Lung (tissue), 17 donors: ENCODE measurements at places on chromosomes 3 and 15. TPM values are rescaled to one million over a fixed set of nuclear protein-coding genes. Genes with fewer than 3 reads are reported as not detected.

GRCh38 chr3:156396851-156397250 is 158.1 kb downstream of the SSR3 start:
- no peaks in the 10 kb centered on the region for H3K27me3 ChIP-seq
- no peak for DNase-seq
- no peaks in the 10 kb centered on the region for H3K36me3 ChIP-seq
- H3K4me1 ChIP-seq, result no peaks in the 10 kb centered on the region

- H3K27me3 ChIP-seq, result no peaks in the 10 kb centered on the region
- no peaks in the 10 kb centered on the region for H3K4me1 ChIP-seq
- no peaks in the 10 kb centered on the region for H3K36me3 ChIP-seq
- DNase-seq, result no peak
- no peak overlapping the region for H3K4me3 ChIP-seq
- no peak overlapping the region for H3K27ac ChIP-seq
These were observed 12.1 kb upstream of the RAD18 start for GRCh38 chr3:8975081-8976020.

DNA sequence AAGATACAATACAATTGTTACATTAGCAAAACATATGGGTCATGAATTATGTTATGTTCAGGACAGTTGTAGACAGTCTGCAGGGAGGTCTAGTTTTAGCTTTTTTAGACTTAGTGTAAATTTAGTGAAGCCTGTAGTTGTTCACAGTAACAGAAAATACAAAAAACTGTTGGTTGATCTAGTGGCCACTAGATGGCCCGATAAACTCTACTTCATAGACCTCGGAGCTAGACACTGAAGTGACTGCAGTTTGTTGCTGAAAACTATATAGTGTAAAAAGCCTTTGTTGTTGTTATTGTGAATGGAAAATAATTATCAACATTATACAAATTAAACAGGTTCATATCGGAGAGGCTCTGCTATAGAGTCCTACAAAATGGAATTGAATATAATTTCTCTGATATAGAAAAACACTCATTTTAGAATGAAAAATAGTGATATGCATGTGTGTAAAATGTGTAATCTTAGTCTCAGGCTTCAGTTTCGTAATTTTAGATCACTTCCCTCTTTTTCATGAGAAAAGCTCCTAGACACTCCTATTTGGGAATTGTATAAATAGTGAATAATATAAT is 18.3 kb downstream of the MAGEL2 start:
- H3K4me3 ChIP-seq, result no peak overlapping the region
- no peak for DNase-seq
- no peak overlapping the region for H3K27ac ChIP-seq
- H3K27me3 ChIP-seq, result no peaks in the 10 kb centered on the region
- no peaks in the 10 kb centered on the region for H3K4me1 ChIP-seq

DNA sequence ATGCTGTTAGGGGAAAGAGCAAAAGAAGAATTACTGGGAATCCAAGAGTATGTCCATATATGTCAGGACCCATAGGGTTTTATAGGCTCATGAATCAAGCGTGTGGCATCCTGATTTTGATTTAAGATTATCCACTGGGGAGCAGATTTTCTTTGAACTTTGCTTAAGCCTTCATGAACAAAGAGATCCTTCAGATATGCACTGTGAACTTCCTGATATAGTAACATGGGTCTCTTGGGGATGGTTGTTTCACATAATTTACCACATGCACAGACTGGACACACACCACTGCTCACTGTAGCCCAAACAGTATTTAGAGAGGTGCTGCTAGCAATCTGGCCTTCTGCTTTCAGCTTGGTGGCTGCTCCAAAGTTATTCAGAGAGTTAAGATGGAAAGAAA is 200.9 kb upstream of the ZPLD1 start:
- no peaks in the 10 kb centered on the region for H3K36me3 ChIP-seq
- H3K27ac ChIP-seq, result no peak overlapping the region
- DNase-seq, result no peak

- H3K27ac ChIP-seq, result no peak overlapping the region
- H3K4me1 ChIP-seq, result no peaks in the 10 kb centered on the region
- no peaks in the 10 kb centered on the region for H3K27me3 ChIP-seq
These were observed 305.6 kb upstream of the STT3B start for GRCh38 chr3:31227131-31227562.

- H3K4me1 ChIP-seq, result no peaks in the 10 kb centered on the region
- H3K36me3 ChIP-seq, result no peaks in the 10 kb centered on the region
- no peak for DNase-seq
- H3K4me3 ChIP-seq, result no peak overlapping the region
- H3K27me3 ChIP-seq, result no peaks in the 10 kb centered on the region
These were observed 20.3 kb upstream of the SUSD5 start for GRCh38 chr3:33238923-33239322.

GRCh38 chr3:123278446-123278845 is 76.7 kb downstream of the SEC22A start:
- H3K4me3 ChIP-seq, result no peak overlapping the region
- H3K27me3 ChIP-seq, result no peaks in the 10 kb centered on the region
- DNase-seq, result no peak
- no peak overlapping the region for H3K27ac ChIP-seq
- H3K4me1 ChIP-seq, result no peaks in the 10 kb centered on the region

DNA sequence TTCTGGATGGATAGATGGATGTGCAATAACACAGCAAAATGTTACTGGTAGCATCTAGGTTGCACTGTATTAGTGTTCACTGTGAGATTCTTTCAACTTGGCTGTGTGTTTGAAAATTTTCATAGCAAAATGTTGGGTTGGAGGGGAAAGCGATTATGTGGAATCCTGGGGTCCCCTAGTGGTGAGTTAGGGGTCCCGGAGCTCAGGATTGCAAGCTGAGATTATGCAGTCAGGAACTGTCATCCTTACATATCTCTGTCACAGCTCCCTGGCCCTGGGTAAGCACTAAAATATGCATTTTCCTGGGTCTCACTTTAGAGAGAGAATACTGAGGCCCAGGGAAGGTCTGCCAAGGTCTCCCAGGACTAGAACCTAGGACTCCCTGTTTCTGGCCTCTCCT is 77.2 kb downstream of the CEMIP start:
- peak; percentile 65 for DNase-seq
- no peaks in the 10 kb centered on the region for H3K4me1 ChIP-seq
- no peaks in the 10 kb centered on the region for H3K27me3 ChIP-seq
- H3K36me3 ChIP-seq, result no peaks in the 10 kb centered on the region

GRCh38 chr3:67127254-67127653 is 129.1 kb downstream of the KBTBD8 start:
- no peak for DNase-seq
- H3K27me3 ChIP-seq, result no peaks in the 10 kb centered on the region
- H3K4me1 ChIP-seq, result no peaks in the 10 kb centered on the region
- no peak overlapping the region for H3K27ac ChIP-seq
- no peaks in the 10 kb centered on the region for H3K36me3 ChIP-seq

- H3K4me1 ChIP-seq, result no peaks in the 10 kb centered on the region
- no peak overlapping the region for H3K27ac ChIP-seq
- no peak for DNase-seq
- H3K36me3 ChIP-seq, result no peaks in the 10 kb centered on the region
- H3K27me3 ChIP-seq, result no peaks in the 10 kb centered on the region
These were observed 25.7 kb downstream of the ZNF35 start for GRCh38 chr3:44674211-44674610.

- no peak overlapping the region for H3K27ac ChIP-seq
- H3K4me3 ChIP-seq, result no peak overlapping the region
- no peak for DNase-seq
- H3K27me3 ChIP-seq, result no peaks in the 10 kb centered on the region
- peaks cover 7% of the 10 kb centered on the region for H3K4me1 ChIP-seq
- no peaks in the 10 kb centered on the region for H3K36me3 ChIP-seq
These were observed 223.8 kb upstream of the SATB1 start for GRCh38 chr3:18648868-18649462.

GRCh38 chr3:20104167-20104661 is 64.0 kb downstream of the KAT2B start:
- no peak overlapping the region for H3K27ac ChIP-seq
- no peak overlapping the region for H3K4me3 ChIP-seq

GRCh38 chr3:65939801-65940246 is 98.9 kb downstream of the MAGI1 start:
- H3K4me3 ChIP-seq, result no peak overlapping the region
- no peak overlapping the region for H3K27ac ChIP-seq
- no peaks in the 10 kb centered on the region for H3K27me3 ChIP-seq
- no peaks in the 10 kb centered on the region for H3K36me3 ChIP-seq
- peaks cover 9% of the 10 kb centered on the region for H3K4me1 ChIP-seq

GRCh38 chr3:166499636-166500035 is 662.4 kb upstream of the BCHE start:
- no peak for DNase-seq
- H3K36me3 ChIP-seq, result no peaks in the 10 kb centered on the region
- H3K4me1 ChIP-seq, result no peaks in the 10 kb centered on the region
- H3K27me3 ChIP-seq, result no peaks in the 10 kb centered on the region
- H3K4me3 ChIP-seq, result no peak overlapping the region

DNA sequence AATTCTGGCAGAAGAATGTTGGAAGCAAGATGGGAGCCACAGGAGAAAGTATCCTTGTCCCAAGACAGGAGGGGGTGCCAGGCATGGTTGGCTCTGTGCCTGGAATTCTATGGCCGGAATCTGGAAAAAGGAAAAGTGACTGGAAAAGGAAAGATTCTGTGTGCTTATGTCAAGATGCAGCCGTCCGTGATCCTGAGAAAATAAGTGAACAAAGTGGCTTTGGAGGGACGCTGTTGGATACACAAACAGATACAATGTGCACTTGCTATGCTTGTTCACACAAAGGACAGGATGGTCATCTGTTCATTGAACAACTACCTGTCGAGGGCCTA is 28.5 kb upstream of the MUC20 start:
- H3K27ac ChIP-seq, result no peak overlapping the region
- H3K4me3 ChIP-seq, result no peak overlapping the region
- DNase-seq, result no peak
- no peaks in the 10 kb centered on the region for H3K4me1 ChIP-seq
- no peaks in the 10 kb centered on the region for H3K27me3 ChIP-seq
- H3K36me3 ChIP-seq, result peaks cover 25% of the 10 kb centered on the region

GRCh38 chr3:61110576-61110975 is 140.7 kb downstream of the FHIT start:
- no peak overlapping the region for H3K4me3 ChIP-seq
- no peaks in the 10 kb centered on the region for H3K36me3 ChIP-seq
- no peaks in the 10 kb centered on the region for H3K27me3 ChIP-seq
- H3K4me1 ChIP-seq, result peaks cover 3% of the 10 kb centered on the region
- DNase-seq, result no peak

- H3K36me3 ChIP-seq, result no peaks in the 10 kb centered on the region
- no peak overlapping the region for H3K4me3 ChIP-seq
- no peak for DNase-seq
These were observed 142.8 kb downstream of the GOLIM4 start for GRCh38 chr3:167952969-167953368.

DNA sequence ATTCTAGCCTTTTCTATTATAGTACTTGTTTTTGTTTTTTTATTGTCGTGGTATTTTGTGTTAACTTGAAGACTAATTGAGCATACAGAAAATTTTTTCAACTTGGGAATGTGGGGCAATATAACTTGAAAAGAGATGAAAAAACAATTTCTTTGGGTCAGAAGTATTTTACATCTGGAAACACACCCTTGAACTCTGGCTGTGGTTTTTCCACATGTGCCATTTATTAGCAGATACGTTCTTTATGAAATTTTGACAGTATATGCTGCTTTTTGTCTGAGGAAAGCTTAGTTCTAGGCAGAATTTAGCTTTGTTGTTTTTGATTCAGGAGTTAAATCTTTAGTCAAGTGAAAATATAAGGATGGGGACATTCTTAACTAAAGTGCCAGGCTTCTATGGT is 44.7 kb downstream of the TCF12 start:
- no peaks in the 10 kb centered on the region for H3K27me3 ChIP-seq
- no peak overlapping the region for H3K4me3 ChIP-seq
- H3K27ac ChIP-seq, result no peak overlapping the region
- no peak for DNase-seq

GRCh38 chr15:37107071-37107743 is 6.9 kb upstream of the MEIS2 start:
- H3K36me3 ChIP-seq, result no peaks in the 10 kb centered on the region
- H3K4me1 ChIP-seq, result no peaks in the 10 kb centered on the region
- no peak for DNase-seq

DNA sequence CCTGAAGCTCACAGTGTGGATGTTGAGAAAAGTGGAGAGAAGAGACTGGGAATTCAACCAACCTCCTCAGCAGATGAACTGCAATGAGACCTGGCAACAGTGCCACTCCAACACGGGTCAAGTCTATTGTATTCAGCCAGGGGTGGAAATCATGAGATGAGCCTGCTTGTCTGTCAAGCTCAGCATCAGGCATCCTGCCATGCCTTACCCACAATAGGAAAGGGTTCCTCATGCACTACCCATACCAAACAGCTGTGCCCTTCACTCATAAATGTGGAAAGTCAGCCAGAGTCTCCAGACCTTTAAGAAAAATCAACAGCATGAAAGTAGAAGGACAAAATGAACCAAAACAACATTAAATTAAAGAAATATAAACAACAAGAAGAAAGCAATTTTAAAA is 542.1 kb downstream of the EPHB1 start:
- H3K4me1 ChIP-seq, result no peaks in the 10 kb centered on the region
- no peaks in the 10 kb centered on the region for H3K27me3 ChIP-seq
- no peak for DNase-seq
- no peak overlapping the region for H3K27ac ChIP-seq
- H3K36me3 ChIP-seq, result no peaks in the 10 kb centered on the region
- no peak overlapping the region for H3K4me3 ChIP-seq

DNA sequence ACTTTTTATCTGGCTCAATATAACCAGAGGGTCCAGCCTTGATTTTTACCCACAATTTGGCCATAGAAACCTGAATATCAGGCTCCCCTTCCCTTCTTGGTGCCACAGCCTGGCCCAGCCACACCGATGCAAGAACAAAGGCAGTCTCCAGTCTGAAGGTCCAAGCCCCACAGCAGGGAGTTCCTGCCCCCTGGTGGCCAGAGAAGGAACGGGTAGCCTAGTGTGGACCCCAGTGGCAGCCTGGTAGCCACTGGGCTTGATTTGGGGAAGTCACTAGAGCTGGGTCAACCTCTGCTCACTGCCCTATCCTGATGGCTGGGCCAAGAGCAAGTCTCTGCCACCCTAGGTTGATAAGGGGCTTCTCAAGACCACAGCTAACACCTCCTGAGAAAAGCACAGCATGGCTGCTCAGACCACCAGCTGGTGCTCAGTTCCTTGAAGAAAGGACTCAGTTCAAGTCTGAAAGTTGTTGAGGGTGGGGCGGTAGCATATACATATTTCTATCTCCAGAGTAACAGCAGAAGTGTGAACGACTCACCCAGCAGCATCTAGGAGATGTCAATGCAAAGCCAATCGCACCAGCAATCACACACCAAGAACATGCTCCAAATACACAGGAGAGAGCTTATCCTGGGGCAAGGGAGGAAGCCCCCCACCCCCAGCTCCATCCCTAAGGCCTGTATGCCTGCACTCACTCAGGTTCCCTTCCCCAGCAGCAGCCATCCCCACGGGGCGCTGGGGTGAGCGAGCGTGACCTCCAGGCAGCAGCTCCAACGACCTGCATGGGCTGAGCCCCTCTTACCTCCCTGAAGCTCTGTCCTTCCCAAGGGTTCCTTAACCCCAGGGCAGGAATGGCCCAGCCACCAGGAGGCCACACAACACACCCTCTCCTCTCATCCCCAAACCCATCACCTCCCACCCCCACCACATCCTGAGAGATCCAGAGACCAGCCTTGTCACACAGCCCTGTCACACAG is 7.6 kb downstream of the PFKFB4 start:
- no peaks in the 10 kb centered on the region for H3K36me3 ChIP-seq
- H3K4me1 ChIP-seq, result peaks cover 7% of the 10 kb centered on the region
- no peak overlapping the region for H3K4me3 ChIP-seq
- no peaks in the 10 kb centered on the region for H3K27me3 ChIP-seq

Gene ECE2
- not detected for total RNA-seq

Gene SH2D7
- 0.25 TPM for total RNA-seq

Gene EDEM1
- total RNA-seq, result 73.2 TPM

Gene KIF23
- 15.4 TPM for total RNA-seq

Gene SKOR1
- 0.46 TPM for total RNA-seq

Gene LRRIQ4
- not detected for total RNA-seq

Gene SAMMSON
- total RNA-seq, result 0.12 TPM

Gene TNFSF10
- total RNA-seq, result 107 TPM
